Natural killer cell (primary cell): ENCODE measurements at places on chromosomes 2 and 18. TPM values are rescaled to one million over a fixed set of nuclear protein-coding genes. Genes with fewer than 3 reads are reported as not detected.

Gene NCKAP5
- total RNA-seq, result not detected

Gene ZSCAN30
- 21.0 TPM for total RNA-seq

DNA sequence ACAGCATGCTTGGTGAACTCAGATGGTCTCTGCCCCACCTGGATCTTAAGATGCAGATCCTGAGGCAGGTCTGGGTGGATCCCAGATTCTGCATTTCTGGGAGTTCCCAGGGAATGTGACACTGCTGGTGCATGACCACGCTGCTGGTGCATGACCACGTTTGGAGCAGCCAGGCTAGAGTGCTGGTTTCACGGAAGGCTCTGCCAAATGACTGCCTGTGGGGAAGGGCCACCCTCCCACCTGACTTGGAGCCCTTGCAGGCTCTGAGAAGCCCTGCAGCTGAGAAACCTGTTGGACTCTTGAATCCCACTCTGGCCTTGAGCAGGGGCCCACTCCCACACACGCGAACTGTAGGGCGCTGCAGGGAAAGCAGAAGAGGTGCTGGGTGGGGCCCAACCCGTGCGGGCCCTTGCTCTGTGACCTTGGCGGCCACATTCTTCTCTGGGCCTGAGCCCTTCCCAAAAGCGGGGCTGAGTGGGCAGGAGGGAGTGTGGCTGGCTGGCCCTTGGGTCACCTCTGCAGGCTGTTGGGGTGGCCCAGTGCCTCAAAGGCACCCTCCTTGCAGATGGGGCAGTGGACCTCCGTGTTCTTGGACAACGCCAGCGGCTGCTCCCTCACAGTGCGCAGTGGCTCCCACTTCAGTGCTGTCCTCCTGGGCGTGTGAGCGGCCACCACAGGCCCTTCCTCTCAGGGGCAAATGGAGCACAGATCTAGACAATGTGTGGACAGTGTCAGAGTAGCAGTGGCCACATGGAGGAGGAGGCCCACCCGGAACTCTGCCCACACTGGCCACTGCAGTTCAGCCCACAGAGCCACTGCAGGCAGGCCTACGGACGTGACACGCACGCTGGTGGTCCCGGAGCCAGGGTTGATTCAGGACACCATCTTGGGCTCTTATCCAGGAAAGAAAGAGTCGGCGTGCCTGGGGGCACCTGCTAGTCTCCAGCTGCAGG is 7.9 kb downstream of the ERFE start:
- peaks cover 30% of the 10 kb centered on the region for H3K36me3 ChIP-seq
- H3K4me1 ChIP-seq, result peaks cover 14% of the 10 kb centered on the region
- peaks cover 2% of the 10 kb centered on the region for H3K27me3 ChIP-seq
- no peak for DNase-seq
- no peak overlapping the region for H3K27ac ChIP-seq

Gene DLX2
- total RNA-seq, result 0.84 TPM
